ENCODE measurements at places on chromosomes 6 and 20.
A peak's percentile ranks its signal among the peaks of the same experiment; 100 is the strongest.

GRCh38 chr6:43468748-43469681, 8.4 kb upstream of the TJAP1 start:
- DNase-seq, result no peak

DNA sequence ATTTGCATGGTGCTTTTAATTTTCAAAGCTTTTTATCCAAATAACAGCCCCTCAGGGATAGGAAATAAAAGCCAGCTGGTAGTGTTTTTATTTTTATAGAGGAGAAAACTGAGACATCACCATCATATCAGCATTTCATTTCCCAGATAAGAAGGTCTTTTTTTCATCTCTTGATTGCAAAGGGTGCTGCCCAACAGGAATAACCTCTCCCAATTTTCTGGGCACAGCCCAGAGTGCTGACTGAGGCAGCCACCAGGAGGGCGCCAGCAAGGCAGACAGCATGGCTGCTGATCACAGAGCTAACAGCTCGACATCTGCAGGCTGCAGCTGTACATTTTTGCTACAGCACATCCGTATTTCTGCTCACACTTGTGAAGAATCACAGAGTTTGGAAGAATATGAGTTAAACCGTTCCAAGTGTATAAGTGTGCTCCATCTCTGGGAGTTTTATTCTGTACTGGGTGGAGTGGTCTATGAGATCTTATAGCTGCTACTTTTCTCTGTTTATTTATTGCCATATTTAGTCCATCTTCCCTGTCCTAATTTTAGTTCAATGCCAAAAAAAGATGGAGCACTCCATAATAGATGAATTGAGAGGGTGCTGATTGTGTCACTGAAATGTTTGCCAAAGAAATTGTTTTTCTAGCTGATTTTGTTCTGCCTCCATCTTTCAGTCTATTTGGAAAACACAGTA, 85.5 kb upstream of the C20orf144 start:
- DNase-seq, result no peak

DNA sequence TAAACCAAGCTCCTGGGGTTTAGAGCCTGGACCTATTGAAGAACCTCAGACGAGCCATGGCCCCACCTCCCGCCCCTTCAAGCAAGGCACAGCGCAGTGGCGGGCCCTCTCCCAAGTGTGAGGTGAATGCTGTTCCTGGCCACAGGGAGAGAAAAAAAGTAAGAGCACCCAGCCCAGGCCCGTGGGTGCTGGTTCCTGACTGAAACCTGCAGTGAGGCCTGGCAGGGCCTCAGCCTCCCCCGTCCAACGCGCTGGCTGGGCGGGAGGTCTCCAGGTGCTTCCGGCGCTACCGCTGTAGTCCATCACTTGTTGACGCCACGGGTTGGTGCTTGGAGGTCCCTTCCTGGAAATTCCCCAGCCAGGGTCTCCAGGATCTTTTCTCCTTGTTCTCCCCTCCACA, 5.5 kb upstream of the FAM83C start:
- no peak for DNase-seq

- no peak for DNase-seq
These were observed 647.3 kb upstream of the DEFB115 start for GRCh38 chr20:30610029-30610693.

DNA sequence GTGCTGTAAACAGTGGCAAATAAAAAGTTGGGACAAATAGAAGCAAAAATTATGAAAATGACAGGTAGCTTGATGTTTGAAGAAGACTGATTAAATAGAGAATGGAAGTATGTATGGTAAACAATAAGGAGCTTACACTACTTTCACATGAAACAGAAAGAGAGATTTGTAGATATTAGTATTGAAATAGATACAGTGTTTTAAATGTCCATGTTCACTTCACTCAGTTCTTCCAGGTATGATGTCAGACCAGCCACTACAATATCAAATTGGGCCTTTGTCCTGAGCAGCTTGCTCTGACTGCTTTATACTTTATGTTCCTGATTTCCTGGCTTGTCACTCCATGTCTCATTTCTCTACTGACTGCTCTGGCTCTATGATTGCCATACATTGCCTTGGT, 107.5 kb downstream of the CENPW start:
- no peak for DNase-seq

- no peak for DNase-seq
These were observed 24.4 kb downstream of the RRAGD start for GRCh38 chr6:89387516-89388201.

- DNase-seq, result peak; percentile 23
These were observed 74.1 kb upstream of the PAK5 start for GRCh38 chr20:9912858-9913434.

DNA sequence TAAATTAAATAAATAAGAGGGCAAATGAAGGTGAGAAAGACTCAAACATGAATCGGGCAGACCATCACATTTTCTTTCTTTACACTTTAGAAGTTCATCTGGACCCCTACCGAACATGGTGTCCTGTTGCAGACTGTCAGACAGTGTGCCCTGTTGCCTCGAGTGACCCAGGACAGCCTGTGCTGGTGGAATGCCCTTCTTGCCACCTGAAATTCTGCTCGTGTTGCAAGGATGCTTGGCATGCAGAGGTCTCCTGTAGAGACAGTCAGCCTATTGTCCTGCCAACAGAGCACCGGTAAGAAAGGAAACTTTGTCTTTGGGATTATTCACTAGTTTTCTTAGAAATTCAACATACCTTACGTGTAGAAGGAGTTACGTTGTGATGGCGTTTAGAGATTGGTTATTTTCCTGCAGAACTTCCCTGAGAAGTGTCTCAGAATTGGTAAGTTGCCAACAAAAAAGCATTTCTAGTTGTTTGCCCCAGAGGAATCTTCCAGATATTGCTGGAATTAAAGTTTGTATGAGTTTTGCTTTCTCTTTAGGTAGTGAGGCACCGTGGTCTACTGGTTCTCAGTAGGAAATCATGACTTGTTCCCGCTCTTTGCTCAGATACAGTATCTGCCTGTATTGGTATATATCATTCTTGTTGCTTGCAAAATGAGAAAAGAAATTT, 70.1 kb downstream of the RNF144B start:
- DNase-seq, result no peak

DNA sequence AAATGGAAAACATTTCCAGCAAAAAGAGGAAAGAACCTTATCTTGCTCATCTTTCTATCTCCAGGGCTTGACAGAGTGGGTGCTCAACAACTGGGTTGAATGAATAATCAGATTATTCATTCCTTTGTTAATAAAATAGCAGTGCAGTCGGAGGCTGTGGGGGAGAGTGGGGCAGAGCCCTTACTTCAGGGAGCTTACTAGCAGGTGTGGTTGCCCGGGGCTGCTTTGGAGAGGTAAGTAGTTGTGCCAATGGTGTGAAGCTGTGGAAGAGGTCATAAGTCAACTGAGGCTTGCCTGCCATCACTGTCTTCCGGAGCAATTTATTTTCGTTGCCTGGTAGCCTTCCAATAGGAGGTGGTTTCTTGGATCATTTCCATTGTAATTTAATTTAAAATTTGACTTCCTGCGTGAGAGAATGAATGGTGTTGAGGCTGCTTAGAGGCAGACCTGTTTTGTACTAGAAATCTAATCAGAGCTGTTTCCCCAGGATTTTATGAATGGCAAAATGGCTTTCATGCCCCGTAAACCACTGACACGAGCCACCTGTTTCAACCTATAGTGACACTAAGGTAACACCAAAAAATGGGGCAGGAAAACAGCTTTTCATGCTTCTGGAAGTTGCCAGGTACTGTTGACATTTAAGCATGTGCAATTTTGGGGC, 51.4 kb downstream of the ZDHHC14 start:
- DNase-seq, result no peak

DNA sequence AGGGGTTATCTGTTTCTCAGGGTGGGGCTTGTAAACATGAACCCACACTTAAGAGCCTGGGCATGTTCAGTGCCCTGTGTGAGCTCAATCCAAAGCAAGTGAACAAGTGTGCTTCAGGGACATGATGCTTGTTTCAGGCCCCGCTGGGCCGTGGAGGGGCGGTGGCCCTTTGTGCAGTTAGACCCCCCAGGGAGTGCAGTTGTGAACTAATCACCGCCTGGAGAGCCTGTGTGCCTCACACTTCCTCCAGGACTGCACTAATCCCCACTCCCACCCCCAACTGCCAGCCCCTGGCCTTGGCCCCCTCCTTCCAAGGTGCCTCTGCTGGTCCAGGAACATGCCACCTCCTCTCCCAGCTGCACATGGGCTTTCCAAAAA, 58.1 kb downstream of the RREB1 start:
- DNase-seq, result no peak

DNA sequence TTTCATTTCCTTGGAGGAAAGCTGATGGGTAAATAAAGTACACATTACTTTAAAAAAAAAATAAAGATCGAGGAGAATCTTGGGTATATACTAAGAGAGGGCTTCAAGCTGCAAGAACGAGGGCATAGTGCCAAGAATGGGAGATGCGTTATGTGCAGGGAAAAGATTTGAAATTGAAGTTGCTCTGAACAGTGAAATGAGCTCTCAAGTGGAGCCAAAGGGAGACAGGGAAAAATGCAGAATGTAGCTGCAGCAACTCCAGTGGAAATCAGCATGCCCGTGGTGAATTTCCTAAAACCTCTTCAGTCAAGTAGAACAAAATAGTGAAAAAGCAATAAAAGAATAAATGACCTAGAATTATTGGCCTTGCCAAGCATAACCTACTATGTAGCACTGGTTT, 11.4 kb upstream of the COL9A1 start:
- DNase-seq, result no peak

GRCh38 chr6:52403627-52404026, 16.5 kb upstream of the EFHC1 start:
- no peak for DNase-seq

GRCh38 chr20:45359406-45360148, 3.4 kb upstream of the SYS1 start:
- no peak for DNase-seq

DNA sequence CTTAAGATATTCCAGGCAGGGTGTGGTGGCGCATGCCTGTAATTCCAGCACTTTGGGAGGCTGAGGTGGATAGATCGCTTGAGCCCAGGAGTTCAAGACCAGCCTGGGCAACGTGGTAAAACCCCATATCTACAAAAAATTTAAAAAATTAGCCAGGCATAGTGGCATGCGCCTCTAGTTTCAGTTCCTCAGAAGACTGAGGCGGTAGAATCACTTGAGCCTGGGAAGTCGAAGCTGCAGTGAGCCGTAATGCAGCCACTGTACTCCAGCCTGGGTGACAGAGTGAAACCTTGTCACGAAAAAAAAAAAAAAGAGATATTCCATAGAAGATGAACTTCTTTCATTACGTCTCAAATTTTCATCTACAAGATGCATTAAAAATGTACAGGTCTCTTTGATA, 46.7 kb upstream of the ISM1 start:
- no peak for DNase-seq

DNA sequence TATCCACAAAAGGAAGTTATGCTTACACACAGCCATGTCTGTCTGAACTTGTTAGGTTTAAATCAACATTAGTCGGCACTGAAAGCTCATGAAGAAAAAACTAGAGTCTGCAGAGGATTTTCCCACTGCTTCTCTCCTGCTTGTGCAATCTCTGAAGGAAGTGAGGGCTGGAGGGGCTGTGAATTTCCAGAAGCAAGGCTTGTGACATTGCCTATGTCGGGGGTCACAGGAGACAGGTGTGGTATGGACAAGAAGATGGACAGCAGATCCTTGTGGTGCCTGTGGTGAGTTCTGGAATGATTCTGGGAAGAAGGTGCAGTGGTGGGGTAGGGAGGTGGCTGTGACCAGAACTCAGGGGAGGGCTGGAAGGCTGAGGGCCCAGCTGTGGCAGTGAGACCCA, 84.3 kb upstream of the TRAF3IP2 start:
- no peak for DNase-seq

DNA sequence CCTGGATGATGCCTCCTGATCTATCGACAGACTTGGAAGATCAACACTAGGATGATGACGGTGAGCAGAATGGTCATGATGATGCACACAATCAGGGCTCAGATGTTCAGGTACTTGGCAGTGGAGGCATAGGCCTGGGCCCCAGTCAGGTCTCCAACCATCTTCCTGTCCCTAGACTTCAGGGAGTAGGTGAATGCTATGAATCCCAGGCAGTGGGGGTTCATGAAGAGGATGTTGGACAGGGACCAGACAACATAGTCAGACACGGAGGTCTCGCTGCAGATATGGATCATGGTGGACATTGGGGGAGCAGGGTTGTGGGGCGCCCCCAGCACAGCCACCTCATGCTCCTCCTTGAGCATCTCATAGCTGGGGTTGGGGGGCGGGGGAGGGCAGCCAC, 27.5 kb downstream of the HLA-F start:
- DNase-seq, result no peak

DNA sequence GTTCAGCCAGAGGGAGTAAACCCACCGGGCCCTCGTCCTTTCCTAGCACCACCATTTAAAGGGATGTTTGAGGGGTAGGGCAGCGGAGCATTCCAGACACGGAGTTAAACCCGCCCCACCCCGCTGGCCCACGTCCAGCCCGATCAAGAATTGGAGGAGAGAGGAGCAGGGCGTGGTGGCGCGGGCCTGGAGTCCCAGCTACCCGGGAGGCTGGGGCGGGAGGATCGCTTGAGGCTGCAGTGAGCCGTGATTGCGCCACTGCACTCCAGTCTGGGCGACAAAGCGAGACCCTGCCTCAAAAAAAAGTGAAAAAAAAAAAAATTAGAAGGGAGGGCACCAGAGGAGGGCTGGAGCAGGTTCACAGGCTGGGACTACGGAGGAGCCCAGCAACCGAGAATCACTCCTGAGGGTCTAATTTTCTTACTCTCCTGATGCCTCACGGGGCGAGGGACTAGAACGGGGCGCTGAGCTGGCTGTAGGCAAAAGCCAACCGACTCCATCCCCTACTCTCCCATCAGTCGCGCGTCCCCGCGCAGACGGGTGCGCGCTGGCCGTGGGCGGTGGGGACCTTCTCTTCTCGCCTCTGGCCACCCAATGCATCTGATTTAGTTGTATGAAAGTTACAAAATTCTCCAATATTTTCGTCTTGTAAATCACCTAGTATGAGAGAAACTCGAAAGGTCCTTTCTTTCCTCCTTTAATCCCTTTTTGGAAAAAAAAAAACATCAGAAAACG, 6.1 kb upstream of the HSPA1B start:
- DNase-seq, result peak; percentile 30

DNA sequence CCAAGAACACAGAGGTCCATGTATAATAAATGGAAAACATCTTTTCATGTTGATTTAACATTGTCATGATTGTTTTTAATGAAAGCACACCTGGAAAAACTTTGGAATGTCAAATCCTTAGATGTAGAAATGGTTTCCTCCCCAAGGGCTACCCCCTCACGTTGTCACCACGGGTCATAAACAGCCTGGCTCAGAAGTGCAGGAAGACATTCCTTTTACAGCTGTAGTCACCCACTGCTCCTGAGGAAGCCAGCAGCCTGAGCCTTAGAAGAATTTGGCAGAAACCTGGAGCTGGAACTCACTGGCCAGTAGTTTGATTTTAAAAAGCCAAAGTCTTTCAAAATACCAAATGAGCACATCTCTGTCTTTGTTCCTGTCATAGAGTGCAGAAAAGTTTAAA, 23.7 kb downstream of the ADGRF5 start:
- no peak for DNase-seq

GRCh38 chr6:1315560-1316386, 3.9 kb downstream of the FOXQ1 start:
- no peak for DNase-seq

- no peak for DNase-seq
These were observed 104.2 kb downstream of the AGPAT4 start for GRCh38 chr6:161169696-161170095.

- DNase-seq, result no peak
These were observed 48.4 kb downstream of the MAP3K7 start for GRCh38 chr6:90538278-90539046.

- DNase-seq, result no peak
These were observed 50.7 kb downstream of the CLIC5 start for GRCh38 chr6:45965007-45965406.
